ENCODE measurements at places on chromosomes 3 and 15.

GRCh38 chr15:79623488-79623887, 191.4 kb downstream of the MINAR1 start:
- DNase-seq = no peak

DNA sequence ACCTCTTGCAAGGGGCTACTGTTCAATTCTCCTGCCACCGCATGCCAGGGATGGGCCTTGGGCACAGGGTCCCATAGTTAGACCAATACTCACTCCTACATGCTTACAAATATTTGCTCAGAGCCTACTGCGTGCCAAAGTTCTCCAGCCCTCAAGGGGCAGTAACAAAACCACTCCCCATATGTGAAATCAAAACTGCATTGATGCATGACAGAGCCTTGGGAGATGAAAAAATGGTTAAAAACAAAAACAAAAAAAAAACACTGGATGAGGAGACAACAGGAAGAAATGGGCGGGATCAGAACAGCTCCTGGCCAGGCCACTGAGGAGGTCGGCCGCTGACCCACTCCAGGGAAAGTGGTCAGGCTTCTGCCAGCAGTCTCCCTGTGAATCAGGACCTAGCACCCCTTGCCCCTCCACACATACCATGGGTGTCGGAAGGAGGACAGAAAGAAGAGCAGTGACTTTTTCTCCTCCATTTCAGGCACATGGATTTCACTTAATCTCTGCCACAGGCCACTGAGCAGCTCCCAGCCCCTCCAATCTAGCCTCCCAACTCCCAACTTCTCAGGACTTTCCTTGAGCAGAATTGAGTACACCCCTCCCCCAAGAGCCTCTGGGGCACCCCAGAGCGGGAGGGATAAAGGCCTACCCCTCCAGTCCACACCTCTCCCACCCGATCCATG, 2.8 kb downstream of the PLXNB1 start:
- no peak for DNase-seq

DNA sequence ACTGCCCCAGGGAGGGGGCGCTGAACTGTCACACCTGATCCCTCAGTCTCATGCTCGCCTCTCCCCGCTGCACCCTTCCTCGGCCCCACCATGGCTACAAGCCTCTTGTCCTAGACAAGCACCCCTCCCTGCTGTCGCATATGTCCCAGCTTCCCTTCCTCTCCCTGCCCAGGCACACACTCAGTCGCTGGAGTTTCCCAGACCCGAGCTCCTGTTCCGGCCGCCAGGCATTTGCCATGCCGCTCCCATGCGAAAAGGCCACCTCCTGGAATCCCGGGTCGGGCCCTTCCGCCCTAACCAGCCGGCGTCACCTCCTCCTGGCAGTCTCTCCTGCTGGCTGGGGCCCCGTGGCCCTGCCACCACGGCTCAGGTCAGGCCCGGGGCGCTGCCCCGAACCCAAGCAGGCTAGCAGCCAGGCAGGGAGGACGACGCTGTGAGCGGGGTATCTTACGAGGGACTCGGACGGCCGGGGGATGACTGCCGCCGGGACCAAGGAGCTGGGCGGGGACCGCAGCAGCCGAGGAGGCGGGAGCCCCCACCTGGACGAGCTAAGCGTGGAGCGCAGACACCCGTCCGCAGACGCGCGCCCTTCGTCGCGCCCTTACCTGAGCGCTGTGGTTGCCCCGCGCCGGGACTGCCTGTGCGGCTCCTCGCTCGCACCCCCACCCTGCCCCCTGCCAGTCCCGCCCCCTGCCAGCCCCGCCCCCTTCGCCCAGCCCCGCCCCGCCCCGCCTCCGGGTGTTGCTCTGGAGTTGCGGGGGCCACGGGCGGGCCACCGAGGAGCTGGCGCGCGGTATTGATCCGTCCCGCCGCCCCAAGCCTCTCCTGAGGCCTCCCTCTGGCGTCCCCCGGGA, at the start of gene ALS2CL:
Gene ALS2CL, minus strand, starts transcription at position 642 of the 854 bp plus-strand sequence. CDS start 4,239 bp downstream, outside the sequence.
- peak; percentile 16 for DNase-seq

DNA sequence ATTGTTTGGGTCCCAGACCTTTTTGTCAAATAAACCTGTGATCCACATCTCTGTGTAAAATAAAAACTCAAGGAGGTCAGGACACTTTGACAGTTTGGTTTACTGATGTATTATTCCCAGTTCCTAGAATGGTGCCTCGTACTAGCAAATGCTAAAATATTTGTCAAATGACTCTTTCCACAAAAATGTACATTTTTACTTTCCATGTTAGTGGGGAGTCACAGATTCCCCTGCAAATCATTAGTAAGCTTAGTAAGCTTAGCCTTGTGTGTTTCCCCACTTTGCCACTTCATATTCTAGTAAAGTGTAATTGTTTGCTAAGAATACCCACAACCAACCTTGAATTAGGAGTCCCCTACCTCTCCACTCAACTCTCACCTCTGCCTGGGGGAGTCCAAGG, 2.4 kb upstream of the MAGI1 start:
- DNase-seq = no peak

- no peak for DNase-seq
Observed at GRCh38 chr3:186605078-186605477, 7.8 kb upstream of the AHSG start.

GRCh38 chr3:134768837-134769236, 26.2 kb upstream of the EPHB1 start:
- DNase-seq = no peak

- no peak for DNase-seq
Observed at GRCh38 chr3:195255176-195255500, 15.8 kb downstream of the XXYLT1 start.

GRCh38 chr3:177195242-177195991, 1.9 kb downstream of the TBL1XR1 start:
- peak; percentile 48 for DNase-seq

GRCh38 chr3:28860307-28860706, 420.6 kb upstream of the RBMS3 start:
- DNase-seq = no peak

Measured in SK-MEL-5 (cell line).